ENCODE measurements at places on chromosomes 11 and 22. TPM values are rescaled to one million over a fixed set of nuclear protein-coding genes. Genes with fewer than 3 reads are reported as not detected.

DNA sequence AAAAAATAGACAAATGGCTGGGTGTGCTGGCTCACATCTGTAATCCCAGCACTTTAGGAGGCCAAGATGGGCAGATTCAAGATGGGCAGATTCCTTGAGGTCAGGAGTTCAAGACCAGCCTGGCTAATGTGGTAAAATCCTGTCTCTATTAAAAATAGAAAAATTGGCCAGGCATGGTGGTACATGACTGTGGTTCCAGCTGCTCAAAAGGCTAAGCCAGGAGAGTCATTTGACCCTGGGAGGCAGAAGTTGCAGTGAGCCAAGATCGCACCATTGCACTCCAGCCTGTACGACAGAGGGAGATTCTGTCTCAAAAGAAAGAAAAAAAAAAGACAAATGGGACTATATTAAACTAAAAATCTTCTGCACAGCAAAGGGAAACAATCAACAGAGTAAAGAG, 55.4 kb downstream of the USP35 start:
- H3K4me3 ChIP-seq: no peak overlapping the region
- no peaks in the 10 kb centered on the region for H3K27me3 ChIP-seq
- no peak for DNase-seq
- no peaks in the 10 kb centered on the region for H3K36me3 ChIP-seq

DNA sequence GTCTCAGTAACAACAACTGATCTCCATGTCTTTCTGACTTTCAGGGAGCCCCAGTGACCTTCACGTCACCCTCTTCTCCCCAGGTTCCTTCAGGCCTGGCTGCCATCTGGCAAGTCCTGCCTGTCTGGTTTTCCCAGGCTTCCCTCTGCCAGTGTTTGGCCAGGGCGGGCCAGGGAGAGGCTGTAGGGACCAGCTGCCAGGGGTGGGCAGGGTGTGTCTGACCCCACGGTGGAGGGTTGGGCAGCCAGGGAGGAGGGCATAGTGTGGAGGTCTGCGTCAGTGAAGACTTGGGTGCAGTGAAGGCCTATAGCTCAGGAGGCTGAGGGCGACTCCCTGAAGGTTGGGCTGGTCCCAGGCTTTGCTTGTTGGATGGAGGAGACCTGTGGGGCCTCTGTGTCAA, 11.9 kb upstream of the MRGPRX2 start:
- H3K4me1 ChIP-seq: no peaks in the 10 kb centered on the region
- no peak overlapping the region for H3K27ac ChIP-seq
- H3K27me3 ChIP-seq: no peaks in the 10 kb centered on the region
- H3K4me3 ChIP-seq: no peak overlapping the region

GRCh38 chr11:128726458-128727139, 32.7 kb downstream of the FLI1 start:
- no peaks in the 10 kb centered on the region for H3K27me3 ChIP-seq
- DNase-seq: no peak
- H3K4me3 ChIP-seq: no peak overlapping the region
- no peaks in the 10 kb centered on the region for H3K4me1 ChIP-seq

- H3K4me1 ChIP-seq: peaks cover 20% of the 10 kb centered on the region
- H3K27me3 ChIP-seq: no peaks in the 10 kb centered on the region
- no peak for DNase-seq
- peak overlapping the region; percentile 86 for H3K27ac ChIP-seq
- no peak overlapping the region for H3K4me3 ChIP-seq
Measured at GRCh38 chr22:37308385-37309200, 26.3 kb downstream of the CYTH4 start.

GRCh38 chr11:115618428-115618827, 114.2 kb upstream of the CADM1 start:
- H3K4me3 ChIP-seq: no peak overlapping the region
- H3K36me3 ChIP-seq: no peaks in the 10 kb centered on the region
- no peaks in the 10 kb centered on the region for H3K27me3 ChIP-seq
- DNase-seq: no peak
- H3K4me1 ChIP-seq: peaks cover 4% of the 10 kb centered on the region

- H3K4me3 ChIP-seq: no peak overlapping the region
- peaks cover 3% of the 10 kb centered on the region for H3K4me1 ChIP-seq
- DNase-seq: peak; percentile 81
- peak overlapping the region; percentile 73 for H3K27ac ChIP-seq
Measured at GRCh38 chr22:31313366-31314147, 21.3 kb upstream of the PIK3IP1 start.

PVALB gene
- polyA plus RNA-seq: not detected

TMEM134 gene
- polyA plus RNA-seq: 107 TPM

DNA sequence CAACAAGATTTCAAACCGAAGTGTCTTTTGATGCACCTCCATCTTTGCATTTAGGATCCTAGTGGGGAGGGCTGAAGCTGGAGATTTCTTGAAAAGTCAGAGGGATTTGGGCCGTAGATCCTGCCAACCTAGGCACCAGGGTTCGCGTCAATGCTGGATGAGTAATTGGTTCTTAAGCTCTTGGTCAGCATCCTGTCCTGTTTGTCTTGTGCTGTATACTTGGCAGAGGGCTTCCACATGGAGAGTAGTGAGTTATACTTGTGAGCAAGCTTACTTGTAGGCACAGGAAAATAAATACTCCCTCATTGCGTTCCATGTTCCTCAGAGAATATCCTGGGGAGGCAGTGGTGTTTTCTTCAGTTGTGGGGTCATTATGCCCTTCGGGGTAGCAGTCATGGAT, 12.6 kb downstream of the INSC start:
- DNase-seq: no peak
- peaks cover 3% of the 10 kb centered on the region for H3K27me3 ChIP-seq
- H3K27ac ChIP-seq: no peak overlapping the region
- no peaks in the 10 kb centered on the region for H3K36me3 ChIP-seq

- no peak overlapping the region for H3K4me3 ChIP-seq
- H3K27ac ChIP-seq: peak overlapping the region; percentile 90
Measured at GRCh38 chr11:57800444-57801182, 39.0 kb downstream of the CTNND1 start.

P2RY6 gene
- polyA plus RNA-seq: 8.9 TPM

THRSP gene
- polyA plus RNA-seq: 0.13 TPM
